ENCODE measurements at places on chromosomes 1 and 21. TPM values are rescaled to one million over a fixed set of nuclear protein-coding genes. Genes with fewer than 3 reads are reported as not detected.

S100A16 gene
- 159 TPM for total RNA-seq

OLFML2B gene
- total RNA-seq: 5.2 TPM

DNA sequence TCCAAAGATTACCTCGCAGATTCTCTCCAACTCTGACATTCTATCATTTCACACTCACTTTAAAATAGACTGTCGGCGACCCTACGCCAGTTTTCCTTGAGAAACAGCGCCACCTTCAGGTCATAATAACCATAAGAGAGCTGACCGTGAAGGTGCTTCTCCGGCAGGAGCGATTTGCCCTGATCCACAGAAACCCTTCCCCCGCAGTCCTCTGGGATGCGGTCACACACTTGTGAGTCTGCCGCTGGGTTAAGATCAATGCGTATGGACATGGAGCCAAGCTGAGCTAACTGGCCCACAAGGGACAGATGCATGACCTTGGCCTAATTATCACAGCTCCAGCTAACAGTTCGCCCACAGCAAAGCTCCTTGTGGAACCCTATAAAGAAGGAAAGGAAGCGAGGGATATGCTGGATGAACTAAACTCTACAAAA is 32.8 kb upstream of the IFNAR2 start:
- DNase-seq: peak; percentile 74

GRCh38 chr1:32007591-32007940 is 6.1 kb upstream of the KHDRBS1 start:
- no peak for DNase-seq

- DNase-seq: no peak
Observed at GRCh38 chr1:182643699-182644098, 39.5 kb upstream of the RGS16 start.

GRCh38 chr1:212671342-212672031 is 28.2 kb downstream of the BATF3 start:
- peak; percentile 27 for DNase-seq

Data from fibroblast of villous mesenchyme (primary cell).